Tongue (tissue), 3 donors: ENCODE measurements at places on chromosomes 7 and 10.
A peak's percentile ranks its signal among the peaks of the same experiment; 100 is the strongest.

- DNase-seq, result no peak
Observed at GRCh38 chr10:71496927-71497762, 100.4 kb downstream of the CDH23 start.

DNA sequence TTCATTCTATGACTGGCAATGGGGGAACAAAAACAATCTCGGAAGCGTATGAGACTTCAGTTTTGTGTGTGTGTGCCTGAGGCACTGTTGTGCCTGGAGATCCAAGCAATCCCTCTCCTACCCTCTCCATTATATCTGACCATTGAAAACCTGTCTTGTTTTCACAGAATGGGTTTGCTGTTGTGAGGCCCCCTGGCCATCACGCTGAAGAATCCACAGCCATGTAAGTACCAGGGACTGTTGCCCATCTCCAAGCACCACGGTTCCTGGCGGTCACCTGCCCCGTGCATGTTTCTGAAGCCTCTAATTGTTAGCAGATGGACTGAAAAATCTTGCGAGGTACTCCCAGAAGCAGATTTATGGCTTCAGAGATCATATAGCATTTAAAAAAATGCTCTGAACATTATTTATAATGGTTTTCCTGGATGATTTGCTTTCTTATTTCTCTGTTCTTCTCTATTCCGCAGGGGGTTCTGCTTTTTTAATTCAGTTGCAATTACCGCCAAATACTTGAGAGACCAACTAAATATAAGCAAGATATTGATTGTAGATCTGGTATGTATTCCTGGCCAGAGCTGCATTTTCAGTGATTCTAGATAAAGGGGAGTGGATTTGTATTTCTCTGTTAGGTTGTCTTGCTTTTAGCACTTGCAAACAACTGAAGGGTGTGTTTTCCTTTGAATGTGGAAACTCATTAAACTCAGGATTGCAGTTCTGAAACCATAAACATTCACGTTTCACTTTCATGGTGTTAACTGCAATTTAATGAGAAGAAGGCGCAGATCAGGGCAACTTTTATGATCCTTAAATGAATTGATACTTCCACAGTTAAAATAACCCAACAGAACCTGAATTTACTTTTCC, 288.2 kb downstream of the TWIST1 start:
- peak; percentile 24 for DNase-seq

- DNase-seq, result peak; percentile 97
Observed at GRCh38 chr7:26667514-26668133, 196.8 kb downstream of the SKAP2 start.

DNA sequence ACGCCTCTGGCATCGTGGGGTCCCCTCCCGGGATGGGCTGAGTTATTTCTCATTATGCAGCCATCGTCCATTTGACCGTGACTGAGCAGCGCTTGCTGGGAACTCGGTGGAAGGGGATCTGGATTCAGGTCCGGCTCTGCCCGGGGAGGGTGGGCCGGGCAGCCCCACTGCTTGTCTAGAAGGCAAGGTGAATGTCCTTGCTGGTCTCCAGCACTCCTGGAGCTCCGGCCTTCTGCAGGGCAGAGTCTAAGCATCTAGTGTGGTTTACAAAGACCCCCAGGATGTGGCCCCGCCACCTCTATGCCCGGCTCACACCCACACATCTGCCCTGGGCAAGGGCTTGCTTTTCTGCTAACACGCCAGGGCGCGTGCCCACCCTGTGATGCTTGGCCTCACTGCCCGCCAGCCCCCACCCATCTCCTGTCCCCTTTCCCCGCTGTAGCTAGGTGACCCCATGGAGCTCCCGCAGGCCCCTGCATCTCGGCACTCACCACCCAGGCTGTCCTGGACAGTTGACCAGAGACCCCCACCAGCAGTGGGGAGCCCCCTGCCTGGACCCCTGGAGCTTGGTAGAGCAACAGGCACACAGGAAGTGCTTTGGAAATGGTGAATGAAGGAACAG, 151.0 kb upstream of the CHST15 start:
- DNase-seq, result no peak

DNA sequence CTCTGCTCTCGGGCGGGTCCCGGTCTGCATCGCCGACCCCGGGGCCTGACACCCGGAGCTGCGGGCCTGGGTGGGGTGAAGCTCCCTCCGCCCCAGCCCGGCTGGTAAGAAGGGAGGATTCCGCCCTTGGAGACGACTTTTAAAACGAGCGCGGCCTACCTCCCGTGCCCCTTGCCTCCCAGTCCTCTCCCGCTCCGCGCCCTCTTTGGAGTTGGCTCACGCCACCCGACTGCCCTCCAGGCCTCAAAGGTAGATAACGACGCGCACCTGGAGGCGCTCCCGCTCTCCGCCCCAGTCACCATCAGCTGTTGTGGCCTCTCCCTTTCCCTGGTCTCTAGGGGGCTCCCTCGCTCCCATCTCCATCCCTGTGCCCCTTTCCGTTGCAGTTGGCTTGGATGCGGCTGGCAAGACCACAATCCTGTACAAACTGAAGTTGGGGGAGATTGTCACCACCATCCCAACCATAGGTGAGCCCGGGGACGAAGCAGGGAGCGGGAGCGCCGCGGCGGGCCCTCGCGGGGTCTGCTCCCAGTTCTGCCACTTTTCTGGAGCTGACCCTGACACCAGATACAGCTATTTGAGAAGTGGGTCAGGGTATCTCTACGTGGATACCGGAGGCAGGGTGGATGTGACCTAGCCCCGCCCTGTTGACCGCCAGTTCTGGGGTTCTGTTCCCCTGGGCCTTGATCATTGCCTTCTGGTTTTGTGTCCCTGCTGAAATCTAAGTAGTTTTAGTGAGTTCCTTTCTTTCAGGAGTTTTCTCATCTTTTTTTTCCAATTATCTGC, 679 bp downstream of the ARF5 start:
- peak; percentile 67 for DNase-seq

- DNase-seq, result no peak
Observed at GRCh38 chr7:95843286-95843685, 70.9 kb downstream of the DYNC1I1 start.

- no peak for DNase-seq
Observed at GRCh38 chr7:69643708-69644445, 45.6 kb downstream of the AUTS2 start.

DNA sequence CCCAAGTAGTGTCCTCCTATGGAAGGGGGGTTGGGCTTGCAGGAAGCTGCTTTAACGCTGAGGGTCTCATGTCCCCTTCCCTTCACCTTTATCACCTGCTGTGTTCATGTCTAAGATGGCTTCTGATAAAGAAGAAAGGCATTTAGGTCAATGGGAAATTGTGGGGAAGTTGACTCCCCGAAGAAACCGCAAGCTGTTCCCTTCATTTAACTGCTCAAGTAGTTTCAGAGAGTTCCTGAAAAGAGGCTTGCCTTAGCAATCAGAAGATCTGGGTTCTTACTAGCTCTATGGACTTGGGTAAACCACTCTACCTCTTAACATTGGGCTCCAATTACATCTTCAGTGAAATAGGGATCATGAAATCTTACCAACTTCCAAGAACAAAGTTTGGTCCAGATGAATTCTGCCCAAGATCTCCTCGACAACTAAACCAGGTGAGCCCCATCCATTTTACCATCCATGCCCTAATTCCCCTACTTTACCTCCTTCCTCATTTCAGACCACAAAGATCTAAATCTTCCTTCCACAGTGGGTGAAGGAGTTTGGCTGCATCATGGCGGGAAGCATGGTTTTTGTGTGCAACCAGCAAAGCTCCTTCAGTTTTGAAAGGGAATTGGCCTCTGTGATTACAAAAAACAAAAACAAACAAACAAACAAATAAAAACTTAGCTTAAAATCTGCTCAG, 30.4 kb upstream of the UCN3 start:
- DNase-seq, result no peak

- DNase-seq, result peak; percentile 35
Observed at GRCh38 chr7:104156842-104157277, 51.0 kb downstream of the ORC5 start.

DNA sequence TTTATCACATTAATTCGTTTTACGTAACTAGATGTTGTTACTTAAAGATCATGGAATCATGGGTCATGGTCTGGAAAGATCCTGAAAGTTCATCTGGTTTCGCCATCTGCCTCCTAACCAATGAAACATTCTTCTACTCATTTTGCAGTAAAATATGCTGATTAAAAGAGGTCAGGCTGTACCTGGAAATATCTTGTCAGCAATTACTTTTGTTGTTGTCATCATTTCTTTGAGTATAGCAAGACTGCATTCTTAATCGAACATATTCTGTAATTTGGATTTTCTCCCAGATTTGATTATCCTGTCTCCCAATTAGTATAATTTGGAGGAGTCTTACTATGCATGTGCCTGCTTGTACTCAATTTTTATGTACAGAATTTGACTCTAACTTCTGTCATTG, 833.7 kb downstream of the GRM8 start:
- no peak for DNase-seq

- peak; percentile 92 for DNase-seq
Observed at GRCh38 chr7:131781-132482, 60.4 kb upstream of the FAM20C start.

DNA sequence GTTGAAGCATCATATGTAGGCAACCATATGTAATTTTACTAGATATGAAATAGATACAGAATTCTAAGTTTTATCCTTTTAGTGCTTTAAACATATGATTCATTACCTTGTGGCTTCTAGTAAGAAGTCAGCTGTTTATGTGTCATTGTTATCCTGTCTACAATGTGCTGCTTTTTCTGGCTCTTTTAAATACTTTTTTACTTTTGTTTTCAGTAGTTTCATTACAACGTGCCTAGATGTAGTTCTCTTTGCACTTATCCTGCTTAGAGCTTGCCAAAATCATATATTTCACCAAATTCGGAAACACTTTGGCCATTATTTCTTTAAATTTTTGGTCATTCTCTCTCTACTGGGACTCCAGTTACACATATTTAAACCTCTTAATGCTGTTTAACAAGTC, 26.4 kb downstream of the YAE1 start:
- no peak for DNase-seq

DNA sequence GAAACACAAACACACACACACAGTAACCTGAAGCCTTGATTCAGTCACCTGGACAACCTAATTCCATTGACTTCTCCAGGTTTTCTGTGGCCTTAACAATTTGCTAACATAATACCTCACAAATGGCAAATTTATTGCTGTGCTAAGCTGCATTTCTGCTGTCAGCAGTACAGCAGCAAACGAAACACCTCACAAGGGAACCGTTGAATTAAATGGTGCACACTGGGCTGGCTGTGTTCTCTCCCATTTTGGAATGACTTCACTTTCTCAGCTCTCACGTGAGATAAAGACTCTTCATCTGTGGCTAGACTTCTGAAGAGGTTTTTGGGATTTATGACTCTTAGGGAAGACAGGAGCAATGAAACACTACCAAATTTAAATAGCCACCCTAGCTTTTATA, 152.5 kb downstream of the GPR158 start:
- no peak for DNase-seq

- peak; percentile 26 for DNase-seq
Observed at GRCh38 chr10:92122941-92123450, 167.9 kb downstream of the CPEB3 start.

DNA sequence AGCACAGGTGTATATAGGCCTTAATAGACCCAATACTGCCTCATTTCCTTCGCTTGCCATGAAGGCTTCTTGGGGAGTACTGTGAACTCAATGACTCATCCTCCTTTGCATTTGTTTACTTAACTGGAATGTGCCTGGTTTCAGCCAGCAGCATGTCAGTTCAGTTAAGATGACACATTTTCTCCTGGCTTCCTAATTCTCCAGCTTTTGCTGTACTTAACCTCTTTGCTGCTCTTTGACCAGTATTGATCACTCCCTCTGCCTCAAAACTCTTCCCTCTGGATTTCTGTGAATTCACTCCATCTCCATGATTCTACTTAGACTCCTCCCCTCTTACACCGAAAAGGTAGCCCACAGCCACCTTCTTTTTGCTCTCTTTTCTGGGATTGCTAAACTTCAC, 135.7 kb downstream of the MAGI2 start:
- peak; percentile 22 for DNase-seq

DNA sequence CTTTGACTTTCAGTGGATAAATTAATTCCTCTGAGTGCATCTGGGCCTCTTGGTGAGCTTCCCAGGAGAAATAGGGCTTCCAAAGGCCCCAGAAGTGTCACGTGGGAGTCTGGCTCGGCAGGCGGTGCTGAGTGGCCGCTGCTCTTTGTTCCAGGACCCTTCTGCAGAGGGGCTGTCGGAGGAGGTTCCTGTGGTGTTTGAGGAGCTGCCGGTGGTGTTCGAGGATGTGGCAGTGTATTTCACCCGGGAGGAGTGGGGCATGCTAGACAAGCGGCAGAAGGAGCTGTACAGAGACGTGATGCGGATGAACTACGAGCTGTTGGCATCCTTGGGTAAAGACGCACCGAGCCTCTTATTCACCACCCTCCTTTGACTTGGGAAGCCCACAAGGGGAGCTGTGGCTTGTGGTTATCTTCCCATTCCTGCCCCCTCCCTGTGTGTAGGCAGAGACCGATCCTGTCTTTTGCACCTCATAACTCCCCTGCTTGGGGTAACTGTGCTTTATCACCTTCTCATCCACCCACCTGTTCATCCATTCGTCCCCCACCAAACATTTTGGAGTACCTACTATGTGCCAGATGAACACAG, 11.9 kb downstream of the ZNF862 start:
- DNase-seq, result no peak

DNA sequence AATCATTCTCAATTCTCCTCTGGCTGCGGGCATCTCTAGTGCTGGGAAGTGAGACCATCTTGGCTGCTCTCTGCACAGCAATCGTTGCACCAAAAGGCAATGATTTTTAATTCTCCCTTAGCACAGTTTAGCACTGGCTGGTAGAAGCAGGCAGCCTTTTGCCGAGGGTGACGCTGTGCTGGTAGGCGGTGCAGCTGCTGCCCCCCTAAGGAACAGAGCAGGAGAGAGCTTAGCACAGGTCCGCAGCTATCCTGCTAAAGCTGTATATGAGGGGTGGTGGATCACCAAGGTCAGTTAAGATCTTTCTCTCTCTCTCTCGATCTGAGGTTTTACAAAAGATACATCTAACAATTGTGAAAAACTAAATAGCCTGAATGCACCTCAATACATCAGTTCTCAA, 390.1 kb downstream of the GATA3 start:
- no peak for DNase-seq

DNA sequence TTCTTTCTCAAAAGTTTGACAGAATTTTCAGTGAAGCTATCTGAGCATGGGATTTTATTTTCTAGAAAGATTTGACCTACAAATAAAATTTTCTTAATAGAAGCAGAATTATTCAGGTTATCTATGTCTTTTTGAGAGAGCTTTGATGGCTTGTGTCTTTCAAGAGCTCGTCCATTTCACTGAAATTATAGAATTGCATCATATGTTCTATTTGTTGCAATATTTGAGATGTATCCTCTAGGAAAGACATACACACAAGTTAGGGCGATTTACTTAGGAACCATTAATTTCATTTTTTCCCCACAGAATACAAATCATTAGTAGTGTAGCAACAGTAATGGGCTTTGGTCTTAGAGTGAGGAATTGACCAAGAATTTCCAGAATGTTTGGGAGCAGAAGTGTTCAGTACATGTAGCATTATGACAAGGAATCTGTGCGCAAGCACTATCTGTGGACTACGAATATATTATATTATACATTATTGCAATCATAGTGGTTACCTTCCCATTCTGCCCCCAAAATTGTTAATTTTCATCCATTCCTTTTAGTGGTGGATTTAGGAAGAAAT, 12.8 kb upstream of the COL17A1 start:
- no peak for DNase-seq

GRCh38 chr10:69410487-69410886, 6.2 kb downstream of the TACR2 start:
- no peak for DNase-seq
